Testis (tissue), 5 donors: ENCODE measurements at places on chromosomes 1 and 21. TPM values are rescaled to one million over a fixed set of nuclear protein-coding genes. Genes with fewer than 3 reads are reported as not detected.

GBP6 gene
- total RNA-seq, result 0.25 TPM

GRCh38 chr1:64881281-64881680 lies 85.1 kb downstream of the JAK1 start:
- H3K36me3 ChIP-seq, result no peaks in the 10 kb centered on the region
- H3K27ac ChIP-seq, result no peak overlapping the region
- no peaks in the 10 kb centered on the region for H3K4me1 ChIP-seq
- H3K27me3 ChIP-seq, result no peaks in the 10 kb centered on the region
- no peak overlapping the region for H3K4me3 ChIP-seq

- no peak overlapping the region for H3K4me3 ChIP-seq
- H3K27me3 ChIP-seq, result no peaks in the 10 kb centered on the region
Observed at GRCh38 chr1:7418442-7419080, 352.5 kb upstream of the VAMP3 start.

C1orf74 gene
- 5.2 TPM for total RNA-seq

GRCh38 chr1:41109310-41110197 lies 88.0 kb upstream of the SLFNL1 start:
- H3K4me3 ChIP-seq, result no peak overlapping the region
- peaks cover 16% of the 10 kb centered on the region for H3K4me1 ChIP-seq
- peak; percentile 64 for DNase-seq
- H3K27ac ChIP-seq, result peak overlapping the region; percentile 77
- no peaks in the 10 kb centered on the region for H3K36me3 ChIP-seq
- no peaks in the 10 kb centered on the region for H3K27me3 ChIP-seq

DYNLT5 gene
- total RNA-seq, result not detected

DNA sequence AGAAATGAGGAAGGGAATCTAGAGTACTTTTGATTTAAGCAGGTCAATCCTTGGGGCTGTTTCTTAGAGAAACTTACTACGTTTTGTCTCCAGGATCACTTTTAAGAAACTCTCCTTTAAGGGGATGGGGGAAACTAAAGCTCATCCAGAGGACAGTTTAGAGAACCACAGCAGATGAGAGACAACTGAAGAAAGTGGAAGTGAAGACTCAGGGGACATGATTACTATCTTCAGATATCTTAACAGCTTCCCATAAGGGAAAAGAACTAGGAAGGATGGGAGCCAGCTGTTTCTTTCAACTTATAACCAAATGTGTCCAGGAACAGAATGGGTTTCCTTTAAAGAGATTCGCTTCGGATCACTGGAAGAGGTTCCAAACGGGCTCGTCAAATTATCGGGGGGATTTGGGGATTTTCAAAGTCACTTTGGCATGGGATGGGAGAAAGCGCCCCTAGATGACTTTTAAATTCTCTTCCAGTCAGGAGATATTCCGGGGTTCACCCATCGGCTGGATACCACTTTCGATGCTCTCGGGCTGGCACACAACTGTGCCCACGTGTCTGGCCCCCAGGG lies 1.2 kb downstream of the SCMH1 start:
- peaks cover 9% of the 10 kb centered on the region for H3K4me1 ChIP-seq
- no peaks in the 10 kb centered on the region for H3K36me3 ChIP-seq
- H3K4me3 ChIP-seq, result peak overlapping the region; percentile 96
- no peaks in the 10 kb centered on the region for H3K27me3 ChIP-seq

GRCh38 chr1:91221017-91221416 lies 183.6 kb downstream of the HFM1 start:
- H3K4me3 ChIP-seq, result no peak overlapping the region
- no peak for DNase-seq
- H3K36me3 ChIP-seq, result no peaks in the 10 kb centered on the region
- H3K27me3 ChIP-seq, result no peaks in the 10 kb centered on the region
- no peak overlapping the region for H3K27ac ChIP-seq

- no peak for DNase-seq
- no peak overlapping the region for H3K27ac ChIP-seq
- no peaks in the 10 kb centered on the region for H3K4me1 ChIP-seq
- no peaks in the 10 kb centered on the region for H3K36me3 ChIP-seq
Observed at GRCh38 chr21:34795548-34796180, 126.9 kb downstream of the CLIC6 start.

MIXL1 gene
- total RNA-seq, result 0.39 TPM

OR2T12 gene
- not detected for total RNA-seq

NUP133 gene
- 46.5 TPM for total RNA-seq

KLHL12 gene
- total RNA-seq, result 73.5 TPM

ANP32E gene
- 8.9 TPM for total RNA-seq

LSS gene
- 152 TPM for total RNA-seq

- no peak for DNase-seq
- no peak overlapping the region for H3K27ac ChIP-seq
- H3K36me3 ChIP-seq, result no peaks in the 10 kb centered on the region
- H3K27me3 ChIP-seq, result no peaks in the 10 kb centered on the region
Observed at GRCh38 chr1:186994897-186995296, 166.1 kb downstream of the PLA2G4A start.

DNA sequence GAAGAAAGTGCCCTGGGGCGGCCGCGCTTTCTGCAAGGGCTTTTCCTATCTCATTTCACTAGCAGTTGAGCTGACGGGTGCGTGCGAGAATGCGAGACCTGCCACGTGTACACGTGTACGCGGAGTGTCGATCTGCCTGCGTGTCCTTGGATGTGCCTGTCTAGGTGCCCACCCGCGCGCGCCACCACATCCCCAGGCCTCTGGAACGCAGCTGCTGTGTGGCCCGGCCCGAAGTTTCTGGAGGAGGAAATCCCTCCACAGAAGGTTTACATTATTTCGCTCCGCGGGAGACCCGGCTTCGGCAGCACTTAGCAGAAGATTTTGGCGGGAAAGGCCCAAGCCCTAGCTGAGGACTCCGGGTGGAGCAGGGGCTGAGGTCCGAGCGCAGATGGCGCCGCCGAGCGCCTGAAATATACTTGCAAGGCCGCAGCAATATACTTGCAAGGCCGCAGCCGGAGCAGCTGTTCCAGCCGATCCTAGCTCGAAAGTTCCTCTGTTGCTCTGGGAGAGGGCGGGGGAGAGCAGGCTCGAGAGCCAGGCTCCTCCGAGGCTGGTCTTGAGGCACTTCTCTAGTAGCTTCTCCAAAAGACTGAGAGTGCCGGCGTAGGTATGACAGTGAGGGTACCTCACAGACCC lies 3.9 kb downstream of the TBX15 start:
- H3K27ac ChIP-seq, result no peak overlapping the region
- peaks cover 9% of the 10 kb centered on the region for H3K4me1 ChIP-seq
- DNase-seq, result no peak
- peak overlapping the region; percentile 28 for H3K4me3 ChIP-seq
- no peaks in the 10 kb centered on the region for H3K36me3 ChIP-seq

DNA sequence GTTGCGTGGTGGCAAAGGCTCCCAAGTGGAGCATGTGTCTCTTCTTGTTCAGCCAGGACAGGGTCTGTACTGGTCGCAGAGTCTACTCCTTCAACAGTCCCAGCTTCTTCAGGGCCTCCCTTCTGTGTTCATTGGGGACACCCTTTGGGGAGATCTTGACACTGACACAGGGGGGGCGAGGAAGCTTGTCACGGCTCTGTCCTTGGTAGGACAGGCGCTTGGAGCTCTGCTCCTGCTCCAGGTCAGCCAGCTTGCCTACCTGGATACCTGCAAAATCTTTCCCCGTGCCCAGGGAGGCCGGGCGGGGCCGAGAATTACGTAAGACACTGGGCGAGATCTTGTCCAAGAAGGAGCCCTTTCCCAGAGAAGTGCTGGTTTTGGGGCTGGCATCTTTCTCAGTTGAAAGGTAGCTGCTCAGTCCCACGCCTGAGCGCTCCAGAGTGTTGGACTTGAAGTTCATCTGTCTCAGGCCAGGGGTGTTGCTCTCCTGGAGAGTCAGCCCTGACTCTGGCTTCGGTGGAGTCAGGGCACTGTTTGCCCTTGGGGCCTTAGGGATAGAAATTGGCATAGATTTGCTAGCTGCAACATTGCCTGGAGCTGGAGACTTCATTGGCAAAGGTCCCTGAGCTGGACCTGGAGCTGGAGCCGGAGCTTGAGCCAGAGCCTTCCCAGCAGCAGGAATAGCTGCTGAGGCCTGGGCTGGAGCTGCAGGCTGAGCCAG lies 10.5 kb downstream of the C1orf116 start:
- H3K4me1 ChIP-seq, result peaks cover 14% of the 10 kb centered on the region
- no peaks in the 10 kb centered on the region for H3K36me3 ChIP-seq
- H3K27ac ChIP-seq, result no peak overlapping the region

DNA sequence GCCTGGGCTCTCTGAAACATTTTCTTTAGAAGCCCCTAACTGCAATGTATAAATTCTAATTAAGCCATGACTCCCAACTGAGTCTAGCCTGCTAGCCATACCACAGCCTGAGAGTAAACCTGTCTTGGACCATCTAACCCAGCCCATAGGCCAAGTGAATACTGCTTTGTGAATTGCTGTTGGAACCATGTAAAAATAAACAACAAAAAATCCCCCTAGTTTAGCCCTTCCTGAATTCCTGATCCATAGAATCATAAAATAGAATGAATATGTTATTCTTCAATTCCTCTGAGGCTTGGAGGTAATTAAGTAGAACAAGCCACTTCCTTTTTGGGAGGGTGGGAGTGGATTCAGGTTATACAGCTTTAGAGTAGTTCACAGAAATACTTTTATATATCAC lies 1496.4 kb downstream of the MRPL39 start:
- H3K36me3 ChIP-seq, result no peaks in the 10 kb centered on the region
- H3K4me3 ChIP-seq, result no peak overlapping the region
- no peak overlapping the region for H3K27ac ChIP-seq
- H3K4me1 ChIP-seq, result no peaks in the 10 kb centered on the region

- H3K27ac ChIP-seq, result no peak overlapping the region
- no peaks in the 10 kb centered on the region for H3K27me3 ChIP-seq
- no peak for DNase-seq
- no peaks in the 10 kb centered on the region for H3K4me1 ChIP-seq
- H3K4me3 ChIP-seq, result no peak overlapping the region
- H3K36me3 ChIP-seq, result no peaks in the 10 kb centered on the region
Observed at GRCh38 chr1:160519642-160520435, 3.2 kb downstream of the SLAMF6 start.

GRCh38 chr1:224996266-224996665 lies 66.8 kb downstream of the DNAH14 start:
- H3K4me3 ChIP-seq, result no peak overlapping the region
- no peak overlapping the region for H3K27ac ChIP-seq
- no peaks in the 10 kb centered on the region for H3K27me3 ChIP-seq
- no peaks in the 10 kb centered on the region for H3K4me1 ChIP-seq
- DNase-seq, result no peak

DNA sequence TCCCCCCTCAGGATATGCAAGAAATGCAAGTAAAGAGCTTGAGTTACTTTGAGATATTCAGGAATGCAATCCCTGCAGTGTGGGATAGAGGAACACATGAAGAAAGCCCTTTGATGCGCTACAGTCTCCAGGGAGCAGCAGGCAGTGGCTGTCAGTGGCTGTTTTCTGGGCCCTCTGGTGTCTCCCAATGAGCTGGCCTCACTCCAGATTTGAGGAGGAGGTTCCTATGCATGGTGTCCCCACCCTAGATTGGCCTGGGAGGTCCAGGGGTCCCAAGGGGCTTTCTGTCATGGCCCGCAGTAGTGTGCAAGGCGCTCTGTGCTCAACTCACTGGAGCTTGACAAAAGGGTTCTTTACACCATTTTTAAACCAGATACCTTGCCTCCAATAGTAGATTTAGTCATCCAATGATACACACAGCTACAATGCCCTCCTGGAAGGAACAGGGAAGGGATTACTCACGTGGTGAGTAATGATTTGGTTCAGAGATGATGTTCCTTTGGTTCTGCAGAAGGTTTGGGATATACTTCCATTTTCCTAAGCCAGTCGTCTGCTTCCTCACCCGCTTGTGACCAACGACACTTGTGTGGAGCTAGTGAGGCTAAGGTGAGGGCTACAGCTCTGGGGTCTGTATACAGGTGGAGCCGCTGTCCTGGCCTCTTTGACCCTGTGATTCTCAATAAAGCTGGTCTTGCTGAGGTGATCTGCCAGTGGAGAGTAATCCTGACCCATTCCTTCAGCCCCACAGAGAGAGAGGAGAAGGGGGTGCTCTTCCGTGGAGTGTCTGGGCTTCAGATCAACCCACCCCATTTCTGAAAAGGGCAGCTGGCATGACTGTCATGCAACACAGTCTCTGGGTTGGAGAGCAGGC lies 6.6 kb downstream of the BATF3 start:
- H3K4me1 ChIP-seq, result no peaks in the 10 kb centered on the region
- H3K36me3 ChIP-seq, result no peaks in the 10 kb centered on the region
- H3K27me3 ChIP-seq, result peaks cover 4% of the 10 kb centered on the region

DNA sequence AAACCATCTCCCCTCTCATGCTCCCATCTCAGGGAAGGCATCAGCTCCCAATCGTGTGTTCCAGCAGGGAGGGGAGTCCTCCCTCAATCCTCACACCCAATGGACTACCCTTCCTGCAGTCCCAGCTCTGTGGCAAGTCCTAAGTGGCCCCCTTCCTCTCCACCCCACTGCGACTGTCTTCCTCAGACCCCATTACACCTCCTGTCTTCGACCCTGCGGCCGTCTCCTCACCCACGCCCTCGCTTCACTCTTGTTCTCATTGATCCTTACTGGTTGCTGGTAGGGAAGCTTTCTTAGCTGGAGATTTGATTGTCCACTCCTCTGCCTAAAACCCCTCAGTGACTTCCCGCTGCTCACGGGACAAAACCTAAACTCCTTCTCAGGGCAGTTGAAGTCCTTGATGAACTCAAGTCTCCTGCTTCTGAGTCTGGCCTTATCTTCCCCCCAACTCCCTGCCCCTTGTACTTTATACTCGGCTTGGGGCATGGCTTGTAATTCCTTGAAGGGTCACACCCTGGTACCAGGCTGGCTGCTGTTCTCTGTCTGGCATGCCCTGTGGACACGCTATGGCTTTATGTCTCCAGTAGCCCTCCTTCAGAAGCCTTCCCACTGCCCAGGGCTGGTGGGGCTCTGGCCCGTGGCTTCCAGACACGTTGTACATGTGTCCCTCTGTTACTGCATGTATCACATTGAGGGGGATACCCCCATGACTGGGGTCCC lies 2.3 kb upstream of the EPS8L3 start:
- H3K4me3 ChIP-seq, result no peak overlapping the region
- no peaks in the 10 kb centered on the region for H3K36me3 ChIP-seq
- H3K4me1 ChIP-seq, result peaks cover 49% of the 10 kb centered on the region
- peak overlapping the region; percentile 92 for H3K27ac ChIP-seq
- peak; percentile 14 for DNase-seq
- H3K27me3 ChIP-seq, result no peaks in the 10 kb centered on the region

- H3K36me3 ChIP-seq, result no peaks in the 10 kb centered on the region
- H3K27ac ChIP-seq, result peak overlapping the region; percentile 91
- peak overlapping the region; percentile 86 for H3K4me3 ChIP-seq
Observed at GRCh38 chr1:170661646-170662411, 2.1 kb upstream of the PRRX1 start.

DNA sequence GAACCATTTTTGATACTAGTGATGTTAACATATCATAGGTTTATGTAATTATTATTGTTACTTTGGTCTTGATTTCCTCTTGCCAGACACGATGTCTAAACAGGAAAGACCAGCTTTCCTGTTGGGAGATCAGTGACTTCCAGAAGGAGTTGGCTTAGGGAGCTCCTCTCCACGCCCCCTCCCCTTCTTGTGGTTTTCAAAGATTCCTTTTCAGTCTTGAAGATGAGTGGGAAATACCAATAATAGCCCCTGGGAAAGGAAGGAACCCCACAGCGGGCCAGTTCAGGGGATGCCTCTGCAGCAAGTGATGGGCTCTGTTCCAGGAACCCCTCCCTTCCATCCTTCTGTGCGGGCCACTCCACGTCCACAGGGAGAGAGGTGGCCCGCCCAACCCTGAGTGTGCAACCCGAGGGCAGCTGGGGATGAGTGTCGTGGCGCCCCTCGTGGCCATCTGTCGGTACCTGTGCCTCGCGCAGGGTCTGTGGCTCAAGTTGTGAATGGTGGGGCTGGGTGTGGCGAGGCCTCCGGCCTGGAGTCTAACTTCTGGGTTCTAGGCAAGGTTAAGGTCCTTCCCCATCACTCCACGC lies 65.7 kb downstream of the TLR5 start:
- no peaks in the 10 kb centered on the region for H3K36me3 ChIP-seq
- H3K4me3 ChIP-seq, result no peak overlapping the region
- H3K4me1 ChIP-seq, result peaks cover 8% of the 10 kb centered on the region
- DNase-seq, result no peak

WNT2B gene
- 10.6 TPM for total RNA-seq

CHRM3 gene
- 11.5 TPM for total RNA-seq
